Dermis microvascular lymphatic vessel endothelial cell (primary cell): ENCODE measurements at places on chromosomes 2 and 18.

DNA sequence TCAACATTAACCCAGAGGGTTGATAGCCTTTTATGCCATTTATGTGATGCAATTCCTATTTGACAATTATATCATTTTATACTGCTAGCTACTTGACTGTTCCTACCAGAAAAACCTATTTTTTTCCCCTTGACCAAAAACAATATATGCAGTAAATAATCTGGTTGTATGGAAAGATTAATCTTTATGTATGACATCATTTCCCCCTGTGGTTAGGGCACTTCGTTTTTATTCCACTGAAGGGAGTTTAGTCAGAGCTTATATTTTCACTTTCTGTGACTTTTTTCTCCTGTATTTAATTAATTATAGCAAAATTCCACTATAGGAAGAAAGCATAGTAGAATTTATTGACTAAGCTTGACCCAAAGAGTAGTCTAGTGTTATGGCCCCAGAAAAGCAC lies 107.6 kb downstream of the HAUS1 start:
- peak; percentile 23 for DNase-seq

GRCh38 chr2:39468579-39469451 lies 31.7 kb upstream of the MAP4K3 start:
- no peak for DNase-seq

GRCh38 chr2:3664118-3664517 lies 6.1 kb downstream of the ALLC start:
- DNase-seq = no peak

GRCh38 chr2:159125858-159126257 lies 157.4 kb downstream of the TANC1 start:
- no peak for DNase-seq

GRCh38 chr18:76827205-76828200 lies 5.1 kb downstream of the ZNF236 start:
- no peak for DNase-seq

- no peak for DNase-seq
Measured at GRCh38 chr2:105378921-105379383, 19.9 kb downstream of the FHL2 start.

GRCh38 chr2:229715895-229716507 lies 1.6 kb upstream of the DNER start:
- DNase-seq = peak; percentile 13

DNA sequence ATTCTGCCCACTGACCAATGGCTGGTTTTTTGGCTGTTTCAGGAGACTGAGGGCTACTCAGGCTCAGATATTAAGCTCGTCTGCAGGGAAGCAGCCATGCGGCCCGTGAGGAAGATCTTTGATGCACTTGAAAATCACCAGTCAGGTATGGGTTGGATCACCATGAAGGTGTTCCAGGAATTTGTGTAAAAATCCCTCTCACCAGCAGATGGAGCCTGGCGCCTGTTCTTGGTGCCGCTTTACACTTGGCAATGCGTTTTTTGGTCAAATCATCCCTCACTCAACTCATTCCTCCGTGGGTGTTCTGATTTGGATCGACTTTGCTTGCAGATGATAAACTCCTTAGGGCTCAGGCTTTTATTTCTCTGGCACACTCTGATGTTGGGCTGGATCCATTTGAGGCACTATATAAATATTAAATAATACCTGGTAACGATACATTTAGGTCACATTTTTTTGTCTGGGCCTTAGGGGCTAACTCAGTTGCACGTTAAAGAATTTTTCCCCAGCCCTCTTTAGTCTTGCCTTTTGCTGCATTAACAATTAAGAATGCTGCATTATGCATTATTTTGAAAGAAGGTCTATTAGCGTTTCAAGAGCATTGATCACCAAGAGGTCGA lies 50.0 kb downstream of the HDHD2 start:
- DNase-seq = peak; percentile 56

DNA sequence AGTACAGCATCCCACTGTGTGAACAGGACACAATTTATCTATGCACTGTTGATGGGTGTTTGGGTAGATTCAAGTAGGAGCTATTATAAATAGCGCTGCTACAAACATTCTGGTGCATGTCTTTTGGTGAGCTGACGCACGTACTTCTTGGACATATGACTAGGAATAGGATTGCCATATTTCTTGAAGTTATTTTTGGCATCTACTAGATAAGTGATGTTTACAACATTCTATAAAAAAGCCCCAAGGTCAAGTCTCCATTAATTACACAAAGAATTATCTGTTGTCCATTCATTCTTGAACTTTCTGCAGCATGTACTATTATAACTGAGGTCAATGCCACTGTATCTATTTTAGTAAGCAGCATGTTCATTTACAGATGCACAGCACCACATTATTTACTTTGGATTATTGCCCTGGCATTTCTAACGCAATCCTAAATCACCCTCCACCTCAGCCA lies 225.5 kb upstream of the TMEM200C start:
- DNase-seq = no peak

DNA sequence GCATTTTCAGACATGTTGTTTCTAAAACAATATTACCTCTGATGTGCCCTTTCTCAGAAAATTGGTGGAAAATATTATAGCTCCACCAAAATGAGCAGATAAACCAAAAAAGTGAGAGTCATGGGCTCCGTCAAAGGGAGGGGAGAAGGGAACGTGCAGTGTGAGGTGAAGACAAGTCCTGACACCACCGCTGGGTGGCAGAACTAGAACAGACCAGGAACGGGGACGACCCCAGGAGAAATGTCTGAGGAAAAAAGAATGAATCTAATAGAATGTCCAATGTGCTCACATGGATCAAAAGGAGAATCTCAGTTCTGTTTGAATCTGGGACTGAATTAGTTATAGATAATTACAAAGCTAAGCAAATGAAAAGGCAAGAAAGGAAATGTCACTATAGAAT lies 22.6 kb upstream of the BCL2 start:
- peak; percentile 50 for DNase-seq

- DNase-seq = no peak
Measured at GRCh38 chr18:79422022-79422782, 26.5 kb downstream of the NFATC1 start.

GRCh38 chr2:127122361-127123027 lies 15.5 kb upstream of the BIN1 start:
- DNase-seq = no peak

DNA sequence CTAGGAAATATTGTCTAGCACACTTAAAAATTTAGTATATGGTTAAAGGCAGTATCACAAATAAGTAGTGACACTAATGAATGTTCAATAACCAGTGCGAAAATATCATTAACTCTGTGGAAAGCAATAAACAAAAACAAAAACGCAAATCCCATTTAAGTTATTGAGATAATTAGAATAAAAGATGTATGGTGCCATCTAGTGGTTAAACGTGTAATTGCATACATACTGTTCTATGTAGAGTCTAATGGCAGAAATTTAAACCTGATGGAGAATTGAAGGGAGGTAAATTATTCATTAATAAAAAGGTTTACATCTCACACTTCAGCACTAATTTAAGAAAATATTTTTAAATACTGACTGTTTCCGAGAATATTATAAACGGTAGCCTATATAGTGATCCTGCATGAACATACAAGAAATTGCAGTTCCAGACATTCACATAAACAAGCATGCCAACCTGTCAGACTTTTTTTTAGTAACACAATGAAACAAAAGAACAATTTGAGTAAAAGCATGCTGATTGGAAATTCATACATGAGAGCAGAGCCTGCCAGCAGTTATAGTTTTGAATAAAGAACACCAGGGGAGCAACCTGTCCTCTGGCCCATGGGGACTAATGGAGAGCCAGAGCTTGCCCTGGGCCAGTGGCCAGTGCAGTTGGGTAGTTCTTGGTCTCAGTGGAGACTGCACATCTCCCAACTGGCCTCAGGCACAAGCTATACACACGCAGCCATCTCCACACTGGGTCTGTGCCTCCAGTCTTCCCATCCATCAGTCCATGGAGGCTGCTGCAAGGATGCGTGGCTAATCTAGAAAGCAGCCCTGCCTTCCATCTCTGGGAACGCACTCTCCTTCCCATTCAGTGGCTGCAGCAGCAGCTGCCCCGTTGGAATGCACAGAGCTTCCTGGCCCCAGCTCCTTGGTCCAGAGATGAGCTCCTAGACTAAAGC lies 28.0 kb downstream of the GCG start:
- DNase-seq = peak; percentile 69

- no peak for DNase-seq
Measured at GRCh38 chr2:37767959-37768925, 96.8 kb upstream of the CDC42EP3 start.

- DNase-seq = peak; percentile 32
Measured at GRCh38 chr2:165016772-165017411, 61.6 kb upstream of the SLC38A11 start.

DNA sequence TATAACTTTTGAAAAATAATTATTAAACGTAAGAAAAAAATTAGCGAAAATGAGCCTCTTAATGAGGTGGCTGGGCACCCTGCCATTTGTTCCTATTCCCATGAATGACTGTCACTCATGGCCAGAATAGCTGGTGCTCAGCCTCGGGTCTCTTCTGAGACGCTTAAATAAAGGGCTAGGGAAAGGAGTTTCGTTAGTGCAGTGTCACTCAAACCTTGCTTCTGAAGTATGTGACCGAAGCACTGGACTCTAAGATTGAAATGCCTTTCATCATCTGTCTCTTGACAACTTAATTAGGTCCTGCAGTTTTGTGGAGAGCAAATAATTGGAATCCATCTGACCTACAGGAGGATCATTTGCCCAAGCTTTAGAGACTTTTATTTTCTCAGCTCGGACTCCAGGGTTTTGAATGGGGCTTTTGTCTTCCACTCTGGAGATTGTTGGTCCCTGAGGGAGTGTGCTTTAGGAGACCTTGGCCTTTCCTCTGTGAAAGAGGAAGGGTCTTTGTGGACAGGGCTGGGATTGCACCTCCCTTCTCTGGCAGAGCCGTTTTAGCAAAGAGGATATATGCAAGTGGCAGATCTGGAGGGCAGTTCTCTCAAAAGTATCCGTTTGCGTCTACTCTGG lies 42.3 kb upstream of the FHOD3 start:
- no peak for DNase-seq

GRCh38 chr2:59896499-59897245 lies 656.8 kb downstream of the BCL11A start:
- DNase-seq = no peak

GRCh38 chr2:82320296-82320695 lies 2015.7 kb upstream of the LRRTM1 start:
- no peak for DNase-seq

DNA sequence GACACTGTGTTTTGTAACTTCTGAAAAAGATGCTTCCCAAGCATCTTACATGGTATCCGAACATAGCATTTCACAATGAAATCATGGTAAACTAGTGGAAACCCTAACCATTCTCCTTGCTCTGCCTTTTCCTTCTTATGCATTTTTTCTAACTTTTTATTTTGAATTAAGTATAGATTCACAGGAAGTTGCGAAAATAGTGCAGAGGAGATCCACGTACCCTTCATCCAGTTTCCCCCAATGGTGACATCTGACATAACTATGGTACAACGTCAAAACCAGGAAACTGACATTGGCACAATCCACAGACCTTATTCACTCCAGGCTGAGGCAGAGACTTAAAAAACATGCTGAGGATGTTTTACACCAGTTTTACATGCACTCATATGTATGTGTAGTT lies 38.3 kb downstream of the AAK1 start:
- DNase-seq = no peak

- DNase-seq = no peak
Measured at GRCh38 chr2:20130821-20131645, 79.6 kb upstream of the LAPTM4A start.

- DNase-seq = no peak
Measured at GRCh38 chr2:16250886-16251285, 310.5 kb downstream of the MYCN start.

DNA sequence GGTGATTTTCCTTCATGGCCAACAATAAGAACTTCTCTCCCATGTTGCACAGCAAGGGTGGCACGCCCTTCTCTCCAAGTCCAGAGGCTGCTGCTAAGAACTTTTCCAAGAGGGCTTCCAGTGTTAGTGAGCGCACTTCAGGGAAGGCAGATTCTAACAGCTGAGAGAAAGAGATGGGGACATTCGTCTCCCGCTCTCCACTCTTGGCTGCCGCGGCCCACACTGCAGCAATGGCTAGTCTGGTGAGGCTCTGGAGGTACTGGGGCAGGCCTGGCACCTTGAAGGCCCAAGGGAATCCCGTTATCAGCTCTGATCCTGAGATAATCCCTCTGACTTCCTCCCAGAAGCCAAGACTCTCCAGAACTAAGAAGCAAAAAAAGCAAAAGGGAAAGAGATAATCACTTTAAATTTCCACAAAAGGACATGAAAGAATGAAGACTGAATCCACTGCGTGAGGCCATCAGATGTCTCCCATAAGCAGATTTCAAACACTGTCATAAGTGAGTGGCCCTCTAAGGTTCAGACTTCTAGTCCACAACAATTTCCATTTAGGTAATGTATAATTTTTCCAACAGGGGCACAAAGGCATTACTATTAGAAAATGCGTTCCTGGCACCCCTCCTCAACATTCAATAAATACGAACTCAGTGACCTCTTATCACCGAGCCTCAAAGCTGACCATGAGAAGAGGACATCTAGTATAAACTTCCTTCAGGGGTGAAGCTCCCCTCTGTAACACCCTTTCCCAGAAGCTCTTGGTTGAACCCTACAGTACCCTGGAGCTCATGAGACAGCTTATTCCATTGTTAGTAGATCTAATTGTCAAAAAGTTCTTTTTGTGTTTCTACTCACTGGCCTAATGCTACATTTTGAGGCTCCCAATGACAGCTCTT lies 66.7 kb upstream of the ZFP36L2 start:
- DNase-seq = no peak

DNA sequence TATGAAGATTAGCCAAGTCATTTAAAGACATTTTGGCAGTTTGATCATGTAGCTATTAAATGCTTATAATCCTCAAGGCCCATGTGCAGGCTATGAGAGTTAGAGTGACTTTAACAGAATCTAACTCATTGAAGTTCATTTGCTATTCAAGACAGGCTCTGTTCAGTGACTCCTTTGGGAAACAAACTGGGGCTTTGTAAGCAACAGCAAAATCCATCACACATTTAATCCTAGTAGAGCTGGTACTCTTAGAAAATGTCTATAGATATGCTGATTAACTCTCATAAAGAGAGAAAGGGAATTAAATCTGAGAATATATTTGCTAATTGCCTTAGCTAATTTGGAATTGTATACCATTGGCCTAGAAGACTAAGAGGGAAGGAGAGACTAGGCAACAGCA lies 182.8 kb upstream of the SESTD1 start:
- DNase-seq = no peak

- peak; percentile 71 for DNase-seq
Measured at GRCh38 chr2:26846334-26847306, 1.3 kb upstream of the DPYSL5 start.
